Activated CD8-positive, alpha-beta T cell treated with anti-CD3 and anti-CD28 coated beads, Interleukin-2, amount 10 ng/mL, durations not matched to agents 7 days and 5 days (primary cell): ENCODE measurements at places on chromosomes 1 and 21. TPM values are rescaled to one million over a fixed set of nuclear protein-coding genes. Genes with fewer than 3 reads are reported as not detected.

- DNase-seq, result no peak
- H3K27me3 ChIP-seq, result peaks cover 20% of the 10 kb centered on the region
- peaks cover 4% of the 10 kb centered on the region for H3K36me3 ChIP-seq
- no peak within 1 kb of the TSS for H3K4me3 ChIP-seq
Observed at GRCh38 chr1:43933386-43934100, at the start of gene ARTN. ARTN (plus strand) TSS chr1:43933801; CDS start chr1:43935657, 1,856 bp downstream.

DNA sequence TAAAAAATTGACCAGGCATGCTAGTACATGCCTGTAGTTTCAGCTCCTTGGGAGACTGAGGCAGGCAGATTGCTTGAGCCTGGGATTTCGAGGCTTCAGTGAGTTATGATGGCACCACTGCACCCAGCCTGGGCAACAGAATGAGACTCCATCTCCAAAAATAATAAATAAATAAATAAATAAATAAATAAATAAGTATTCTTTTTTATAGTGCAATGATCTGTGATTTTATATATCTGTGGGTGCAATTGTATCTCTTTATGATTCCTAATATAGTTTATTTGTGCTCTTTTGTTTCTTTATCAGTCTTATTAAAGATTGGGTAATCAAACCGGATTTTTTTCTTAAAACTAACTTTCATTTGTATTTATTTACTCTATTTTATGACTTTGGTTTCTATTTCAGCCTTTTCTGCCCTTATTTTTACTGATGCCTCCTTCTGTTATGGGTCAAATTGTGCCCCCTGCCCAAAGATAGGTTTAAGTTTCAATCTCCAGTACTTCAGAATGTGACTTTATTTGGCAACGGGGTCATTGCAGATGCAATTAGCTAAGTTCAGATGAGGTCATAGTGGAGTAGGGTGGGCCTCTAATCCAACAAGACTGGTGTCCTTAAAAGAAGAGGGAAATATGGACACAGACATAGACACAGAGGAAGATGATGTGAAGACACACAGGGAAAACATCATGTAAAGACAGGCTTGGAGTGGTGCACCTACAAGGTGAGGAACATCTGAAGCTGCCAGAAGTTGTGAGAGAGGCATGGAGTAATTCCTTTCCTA, 74.9 kb upstream of the CDC42BPA start:
- peaks cover 3% of the 10 kb centered on the region for H3K27me3 ChIP-seq
- H3K27ac ChIP-seq, result no peak overlapping the region
- H3K36me3 ChIP-seq, result no peaks in the 10 kb centered on the region
- no peaks in the 10 kb centered on the region for H3K4me1 ChIP-seq
- H3K4me3 ChIP-seq, result no peak overlapping the region

GRCh38 chr1:56132520-56132919, 446.8 kb downstream of the PLPP3 start:
- H3K4me1 ChIP-seq, result no peaks in the 10 kb centered on the region
- no peaks in the 10 kb centered on the region for H3K36me3 ChIP-seq
- H3K27me3 ChIP-seq, result no peaks in the 10 kb centered on the region
- H3K27ac ChIP-seq, result no peak overlapping the region
- no peak overlapping the region for H3K4me3 ChIP-seq

- no peak overlapping the region for H3K27ac ChIP-seq
- peaks cover 19% of the 10 kb centered on the region for H3K4me1 ChIP-seq
- H3K27me3 ChIP-seq, result peaks cover 15% of the 10 kb centered on the region
- H3K4me3 ChIP-seq, result no peak overlapping the region
- H3K36me3 ChIP-seq, result no peaks in the 10 kb centered on the region
Observed at GRCh38 chr1:93817819-93818569, 61.0 kb downstream of the DNTTIP2 start.

DNA sequence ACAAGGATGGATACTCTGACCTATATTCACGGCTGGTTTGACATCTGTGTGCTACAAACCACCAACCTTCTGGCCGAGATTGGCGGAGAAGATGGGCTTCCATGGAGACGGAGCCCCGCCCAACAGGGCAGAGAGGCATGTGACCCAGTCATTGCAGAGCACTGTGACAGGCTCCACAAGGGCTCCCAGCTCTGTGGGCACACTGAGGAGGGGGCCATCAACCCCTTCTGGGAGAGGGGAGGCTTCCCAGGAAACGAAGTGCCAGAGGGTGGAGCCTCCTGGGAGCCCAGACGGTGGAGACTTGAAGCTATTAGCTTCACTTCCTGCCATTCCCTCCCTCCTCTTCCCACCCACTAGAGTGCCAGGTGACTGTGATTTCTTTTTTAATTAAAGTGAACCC, 71.6 kb upstream of the IFFO2 start:
- H3K4me3 ChIP-seq, result no peak overlapping the region
- H3K27ac ChIP-seq, result no peak overlapping the region
- peaks cover 29% of the 10 kb centered on the region for H3K27me3 ChIP-seq
- no peaks in the 10 kb centered on the region for H3K36me3 ChIP-seq
- no peaks in the 10 kb centered on the region for H3K4me1 ChIP-seq

GRCh38 chr1:15592285-15592684, 7.4 kb upstream of the AGMAT start:
- H3K4me1 ChIP-seq, result no peaks in the 10 kb centered on the region
- H3K36me3 ChIP-seq, result peaks cover 11% of the 10 kb centered on the region

- no peak for DNase-seq
- H3K27ac ChIP-seq, result no peak overlapping the region
- no peak overlapping the region for H3K4me3 ChIP-seq
- peaks cover 16% of the 10 kb centered on the region for H3K27me3 ChIP-seq
- H3K36me3 ChIP-seq, result no peaks in the 10 kb centered on the region
Observed at GRCh38 chr1:112268408-112268807, 127.6 kb upstream of the CTTNBP2NL start.

DNA sequence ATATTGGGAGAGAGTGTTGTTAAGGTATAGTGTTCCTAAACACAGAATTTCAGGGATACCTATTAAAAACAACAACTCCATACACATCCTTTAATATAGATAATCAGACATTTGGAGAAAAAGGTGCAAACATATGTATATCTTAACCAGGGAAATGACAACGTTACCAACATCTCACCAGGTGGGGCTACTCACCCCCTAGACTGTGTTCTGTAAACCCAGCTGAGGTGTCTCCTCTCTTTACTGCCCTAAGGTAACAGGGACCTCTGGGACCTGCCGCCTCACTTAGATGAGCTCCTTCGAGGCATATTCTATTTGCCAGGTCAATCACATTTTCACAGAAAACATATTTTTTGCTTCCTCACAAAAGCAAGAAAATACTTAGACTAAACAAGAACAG, 13.4 kb downstream of the RRAGC start:
- no peaks in the 10 kb centered on the region for H3K27me3 ChIP-seq
- no peaks in the 10 kb centered on the region for H3K4me1 ChIP-seq
- no peak overlapping the region for H3K27ac ChIP-seq
- no peak overlapping the region for H3K4me3 ChIP-seq

DNA sequence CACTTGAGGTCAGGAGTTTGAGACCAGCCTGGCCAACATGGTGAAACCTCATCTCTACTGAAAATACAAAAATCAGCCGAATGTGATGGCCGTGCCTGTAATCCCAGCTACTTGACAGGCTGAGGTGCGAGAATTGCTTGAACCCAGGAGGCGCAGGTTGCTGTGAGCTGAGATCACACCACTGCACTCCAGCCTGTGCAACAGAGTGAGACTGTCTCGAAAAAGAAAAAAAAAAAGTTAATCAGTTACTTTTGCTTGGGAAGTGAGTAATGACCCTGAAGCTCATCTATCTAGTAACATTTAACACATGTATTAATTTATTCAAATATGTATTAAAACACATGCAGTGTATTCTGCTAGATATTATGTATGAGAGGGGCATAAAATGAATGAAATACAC, 49.4 kb downstream of the ZNF326 start:
- peaks cover 12% of the 10 kb centered on the region for H3K27me3 ChIP-seq
- H3K27ac ChIP-seq, result no peak overlapping the region
- no peaks in the 10 kb centered on the region for H3K4me1 ChIP-seq
- no peak for DNase-seq
- H3K36me3 ChIP-seq, result no peaks in the 10 kb centered on the region

DNA sequence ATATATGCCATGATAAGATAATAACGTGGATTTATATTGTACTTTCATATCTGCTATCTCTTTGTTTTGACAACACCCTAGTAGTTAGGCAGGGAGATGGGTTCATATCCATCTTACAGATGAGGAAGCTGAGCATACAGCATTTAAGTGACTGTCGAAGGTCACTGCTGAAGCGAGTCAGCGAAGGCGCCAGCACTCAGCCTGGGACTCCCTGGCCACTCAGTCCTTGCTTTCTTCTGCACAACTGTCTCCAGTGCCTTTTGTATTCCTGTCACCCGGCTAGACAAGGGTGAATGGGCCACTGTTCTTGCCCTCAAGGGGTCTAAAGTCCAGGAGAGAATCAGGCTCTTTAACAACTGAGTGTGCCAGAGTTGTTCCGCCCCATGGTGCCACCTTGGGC, 3.1 kb downstream of the ARHGEF10L start:
- H3K4me1 ChIP-seq, result peaks cover 9% of the 10 kb centered on the region
- H3K27ac ChIP-seq, result no peak overlapping the region
- no peak overlapping the region for H3K4me3 ChIP-seq
- no peak for DNase-seq
- H3K36me3 ChIP-seq, result no peaks in the 10 kb centered on the region
- peaks cover 31% of the 10 kb centered on the region for H3K27me3 ChIP-seq

- peaks cover 49% of the 10 kb centered on the region for H3K27me3 ChIP-seq
- no peaks in the 10 kb centered on the region for H3K36me3 ChIP-seq
- H3K4me3 ChIP-seq, result no peak overlapping the region
- H3K4me1 ChIP-seq, result no peaks in the 10 kb centered on the region
- DNase-seq, result no peak
Observed at GRCh38 chr1:110076789-110077500, 6.5 kb upstream of the ALX3 start.

Gene CYP4X1
- total RNA-seq, result not detected

Gene TDRD5
- not detected for total RNA-seq

Gene FCGR3A
- 0.52 TPM for total RNA-seq

Gene TXNIP
- total RNA-seq, result 195 TPM

Gene KIF26B
- total RNA-seq, result 0.08 TPM

Gene CFAP107
- not detected for total RNA-seq
